ENCODE measurements at places on chromosomes 2 and 18. TPM values are rescaled to one million over a fixed set of nuclear protein-coding genes. Genes with fewer than 3 reads are reported as not detected.

The ASNSD1 gene
- polyA plus RNA-seq, result 57.8 TPM

The ZSCAN30 gene
- polyA plus RNA-seq, result 35.9 TPM

The LOXL3 gene
- 11.4 TPM for polyA plus RNA-seq

The GKN1 gene
- not detected for polyA plus RNA-seq

DNA sequence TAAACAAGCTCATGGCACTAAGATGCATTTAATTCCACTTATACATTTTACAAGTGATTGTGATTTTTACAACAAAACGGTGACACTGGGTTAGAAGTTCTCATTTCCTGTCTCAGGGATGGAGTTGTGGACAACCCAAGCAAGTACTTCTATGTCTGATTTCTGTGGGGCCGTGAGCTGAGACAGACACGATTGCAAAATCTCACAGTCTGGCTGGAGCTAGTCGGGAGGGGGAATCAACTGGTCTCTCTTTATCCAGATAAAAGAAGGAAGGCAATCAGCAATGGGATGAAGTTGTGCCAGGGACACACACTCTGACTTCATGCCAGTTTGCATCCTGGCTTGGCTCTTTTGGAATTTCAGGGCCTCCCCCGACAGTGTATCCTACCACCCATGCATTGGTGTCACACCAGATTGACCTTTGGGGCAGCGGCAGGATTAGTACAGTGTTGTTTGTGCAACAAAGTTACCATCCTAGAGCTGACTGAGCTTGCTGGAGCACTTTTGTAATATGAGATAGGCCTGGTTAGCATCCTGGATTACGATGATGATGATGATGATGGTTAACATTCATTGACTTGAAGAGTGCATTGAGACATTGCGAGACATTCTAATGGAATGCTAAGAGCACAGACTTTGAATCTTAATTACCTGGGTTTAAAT is 98.8 kb downstream of the CTAGE1 start:
- no peak for DNase-seq

DNA sequence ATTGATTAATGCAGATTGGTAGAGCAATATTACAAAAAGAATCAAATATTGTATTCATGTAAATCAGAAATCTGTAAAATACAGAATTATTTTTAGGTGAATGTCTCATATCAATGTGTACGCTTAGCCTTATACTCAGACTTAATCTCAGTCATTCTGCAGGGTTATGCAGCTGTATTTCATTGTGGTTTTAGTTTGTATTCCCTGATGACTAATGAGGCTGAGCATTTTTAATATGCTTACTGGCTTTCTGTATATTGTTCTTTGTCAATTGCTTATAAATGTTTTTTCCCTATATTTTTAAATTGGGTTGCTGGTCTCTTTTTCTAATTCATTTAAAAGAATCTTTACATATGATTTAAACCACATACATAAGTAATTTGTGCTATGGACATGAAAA is 50.1 kb downstream of the CDH19 start:
- no peak for DNase-seq

DNA sequence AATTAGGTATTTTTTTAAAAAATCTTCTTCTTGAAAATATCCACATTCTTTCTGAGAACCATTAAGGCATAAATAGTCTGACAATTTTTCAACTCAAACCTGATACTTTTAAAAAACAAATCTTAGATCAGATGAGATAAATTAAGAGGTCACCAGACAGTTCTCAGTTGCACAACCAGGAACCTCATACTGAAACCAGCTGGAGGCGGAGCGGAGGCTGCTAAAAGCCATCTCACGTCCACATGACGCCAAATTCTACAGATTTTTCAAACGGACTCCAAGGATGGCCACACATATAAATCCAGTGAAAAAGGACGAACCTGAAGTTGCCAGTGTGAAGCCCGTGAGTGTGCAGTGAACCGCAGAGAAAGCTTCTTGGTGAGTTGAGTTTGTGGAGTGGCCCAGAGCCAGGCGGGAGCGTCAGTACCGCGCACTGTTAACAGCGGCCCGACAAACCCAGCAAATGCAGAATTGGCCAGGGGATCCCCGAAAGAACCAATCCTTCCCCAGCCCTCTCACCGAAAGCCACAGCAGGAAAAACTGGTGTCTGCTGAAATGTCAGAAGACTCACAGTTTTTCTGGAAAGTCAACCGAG is 53.1 kb upstream of the BBS5 start:
- DNase-seq, result no peak

DNA sequence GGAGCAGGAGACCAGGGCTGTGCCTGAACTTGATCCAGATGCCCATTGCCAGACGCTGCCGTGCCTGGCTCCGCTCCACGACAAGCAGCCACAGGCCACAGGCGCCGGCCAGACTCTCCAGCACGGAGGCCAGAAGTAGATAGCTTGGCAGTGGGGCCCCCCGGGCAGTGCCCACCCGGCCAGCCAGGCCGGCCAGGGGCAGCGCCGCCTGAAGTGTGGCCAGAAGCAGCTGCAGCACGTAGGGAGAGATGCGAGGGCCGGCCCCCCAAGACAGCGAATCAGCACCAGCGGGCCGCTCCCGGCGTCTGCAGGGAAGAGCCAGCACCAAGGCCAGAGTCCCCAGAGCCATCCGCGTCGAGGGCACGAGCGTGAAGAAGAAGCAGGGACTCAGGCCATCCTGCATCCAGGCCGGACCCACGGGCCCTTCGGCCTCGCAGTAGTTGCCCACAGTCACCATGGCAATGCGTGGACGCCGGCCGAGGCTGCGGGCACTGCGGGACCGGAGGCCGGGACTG is 484 bp downstream of the ABCB6 start:
- DNase-seq, result no peak

DNA sequence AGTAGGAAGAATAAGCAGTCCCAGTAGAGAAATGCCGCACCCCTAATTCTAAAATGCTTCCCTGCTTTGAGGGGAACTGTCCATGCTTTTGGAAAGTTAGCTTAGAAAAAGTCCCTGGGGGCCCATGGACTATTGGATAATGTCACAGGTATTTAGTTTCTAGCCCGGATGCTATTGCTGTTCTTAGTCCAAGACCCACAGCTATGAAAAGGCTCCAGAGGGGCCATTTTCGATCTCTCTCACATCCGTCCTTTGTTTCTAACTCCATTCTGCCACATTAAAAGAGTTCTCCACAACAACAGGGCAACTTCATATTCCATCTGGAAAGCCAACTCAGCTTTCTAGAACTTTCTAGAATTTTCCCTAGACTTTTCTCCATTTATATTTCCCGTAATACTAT is 47.2 kb downstream of the MGAT4A start:
- DNase-seq, result no peak

DNA sequence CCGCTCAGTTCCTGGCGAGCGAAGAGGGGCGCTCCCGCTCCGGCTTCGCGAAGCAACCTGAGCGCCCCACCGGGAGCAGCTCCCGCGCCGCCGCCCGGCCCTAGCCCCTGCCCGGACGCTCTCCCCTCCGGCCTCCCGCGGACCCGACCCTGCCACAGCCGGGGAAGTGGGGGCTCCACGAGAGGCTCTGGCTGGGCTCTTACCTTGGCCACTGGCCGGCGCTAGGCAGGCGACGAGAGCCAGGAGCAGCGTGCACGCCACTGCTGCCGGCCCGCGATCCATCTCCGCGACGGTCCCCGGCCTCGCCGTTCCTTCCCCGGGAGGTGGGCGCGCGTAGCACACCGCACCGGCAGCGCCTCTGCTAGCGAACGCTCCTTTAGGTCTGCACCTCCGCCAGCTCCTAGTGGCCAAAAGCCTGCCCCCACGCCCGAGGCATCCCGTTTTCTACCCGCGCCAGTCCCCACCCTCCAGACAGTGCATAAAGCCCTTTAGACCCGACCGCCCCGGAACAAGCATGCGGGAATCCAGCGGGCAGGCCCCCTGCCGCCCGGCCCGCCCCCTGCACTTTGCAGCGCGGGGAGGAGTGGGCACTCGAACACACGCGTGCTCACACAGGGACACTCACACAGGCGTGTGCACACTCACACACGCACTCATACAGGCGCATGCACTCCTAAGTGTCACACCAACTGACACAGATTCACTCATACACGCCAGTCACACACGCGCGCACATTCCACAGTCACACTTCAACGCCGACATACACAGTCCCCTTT is at the start of gene LRP2:
LRP2 (minus strand) TSS at position 417 of the 776 bp plus-strand sequence; CDS start at position 282, 135 bp downstream.
- no peak for DNase-seq

DNA sequence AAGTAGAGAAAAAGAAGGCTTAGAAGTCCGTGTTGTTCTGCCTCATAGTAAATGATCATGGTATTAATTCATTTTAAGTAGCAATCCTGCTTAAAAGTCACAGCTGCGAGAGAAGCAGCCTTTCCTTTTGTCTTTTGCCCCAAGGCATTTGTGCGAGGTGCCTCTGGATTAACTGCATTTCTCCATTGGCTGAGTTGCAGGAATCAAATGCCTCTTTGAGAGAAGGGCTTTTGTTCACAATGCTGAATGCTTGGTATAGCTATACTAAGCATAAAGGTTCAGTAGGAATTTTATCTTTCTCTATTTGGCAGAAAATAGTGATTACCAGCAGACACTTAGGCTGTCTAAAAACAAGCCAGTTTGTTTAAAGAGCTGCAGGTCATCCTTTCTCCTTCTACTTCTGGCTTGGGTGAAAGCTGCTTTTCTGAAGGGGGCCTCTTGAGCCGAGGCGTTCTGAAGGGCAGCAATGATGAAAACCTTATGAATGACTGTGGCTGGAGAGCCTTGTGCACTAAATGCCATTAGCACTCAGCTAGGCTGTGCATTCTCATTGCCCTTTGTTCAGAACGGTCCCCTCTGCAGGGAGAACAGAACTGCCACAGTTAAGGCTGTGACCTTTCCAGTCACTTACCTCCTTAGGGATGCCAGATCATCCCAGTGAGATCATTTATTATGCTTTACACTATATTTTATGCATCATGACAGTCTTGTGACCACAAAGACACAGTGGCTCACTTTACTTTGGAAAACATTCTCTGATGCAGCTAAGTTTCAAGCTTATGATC is 68.8 kb upstream of the TMEM87B start:
- DNase-seq, result no peak

DNA sequence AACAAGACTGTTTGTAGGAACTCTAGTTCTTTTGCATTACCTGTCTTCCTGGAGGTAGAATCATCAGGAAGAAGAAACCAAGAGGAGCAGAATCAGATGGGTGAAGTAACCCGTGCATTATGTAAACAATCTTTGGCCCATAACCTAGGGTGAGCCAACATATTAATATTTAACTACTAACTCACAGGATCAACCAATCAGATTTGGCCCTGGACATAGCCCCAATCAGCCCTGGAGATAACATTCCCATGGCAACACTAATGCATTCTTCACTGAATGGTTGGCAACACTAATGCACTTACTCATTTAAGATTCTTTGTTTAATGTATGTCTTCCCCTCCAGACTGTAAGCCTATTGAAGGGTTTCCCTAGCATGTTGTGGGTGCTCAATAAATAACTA is 72.0 kb upstream of the CTAGE1 start:
- no peak for DNase-seq

DNA sequence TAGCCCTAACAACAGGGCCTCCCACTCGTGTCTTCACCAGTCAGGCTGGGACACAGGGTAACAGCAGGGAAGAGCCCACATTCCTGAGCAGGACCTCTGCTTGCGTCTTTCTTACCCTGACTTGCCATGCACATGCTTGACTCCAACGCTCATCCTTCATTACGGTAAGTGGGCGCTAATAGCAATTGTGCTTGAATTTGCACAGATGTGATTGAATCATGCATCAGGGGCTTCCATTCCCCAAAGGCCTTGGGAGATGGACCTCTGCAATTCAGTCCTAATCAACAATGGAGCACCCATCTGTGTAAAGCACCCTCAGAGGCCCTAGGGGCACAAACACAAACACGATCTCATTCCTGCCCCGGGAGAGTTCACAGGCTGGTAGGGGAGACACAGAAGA is 13.5 kb downstream of the TEX51 start:
- no peak for DNase-seq
